Natural killer cell (primary cell): ENCODE measurements at places on chromosomes 6 and 20. TPM values are rescaled to one million over a fixed set of nuclear protein-coding genes. Genes with fewer than 3 reads are reported as not detected.

DNA sequence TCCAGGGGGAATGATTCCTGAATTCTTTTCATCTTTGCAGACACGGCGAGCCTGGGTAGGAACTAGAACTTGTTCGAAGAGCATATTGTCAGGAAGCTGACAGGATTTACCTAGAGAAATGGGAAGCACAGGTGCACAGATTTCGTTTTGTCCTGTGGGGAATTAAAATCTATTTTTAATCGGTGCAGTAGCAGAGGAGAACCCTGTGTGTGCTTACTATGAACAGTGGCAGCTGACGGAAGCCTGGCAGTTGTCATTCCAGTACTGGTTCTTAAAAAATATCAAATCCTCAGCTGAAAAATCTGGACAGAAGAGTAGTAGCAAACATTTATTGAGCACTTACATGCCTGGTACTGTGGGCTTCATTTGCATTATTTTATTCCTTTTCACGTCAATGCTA is 609.0 kb downstream of the QKI start:
- no peak overlapping the region for H3K27ac ChIP-seq

Gene MAP7
- 0.14 TPM for total RNA-seq

Gene IMPG1
- not detected for total RNA-seq

Gene ACSS1
- 57.4 TPM for total RNA-seq
